GM23248 (cell line): ENCODE measurements at places on chromosomes 7 and 10. TPM values are rescaled to one million over a fixed set of nuclear protein-coding genes. Genes with fewer than 3 reads are reported as not detected.
A peak's percentile ranks its signal among the peaks of the same experiment; 100 is the strongest.

DNA sequence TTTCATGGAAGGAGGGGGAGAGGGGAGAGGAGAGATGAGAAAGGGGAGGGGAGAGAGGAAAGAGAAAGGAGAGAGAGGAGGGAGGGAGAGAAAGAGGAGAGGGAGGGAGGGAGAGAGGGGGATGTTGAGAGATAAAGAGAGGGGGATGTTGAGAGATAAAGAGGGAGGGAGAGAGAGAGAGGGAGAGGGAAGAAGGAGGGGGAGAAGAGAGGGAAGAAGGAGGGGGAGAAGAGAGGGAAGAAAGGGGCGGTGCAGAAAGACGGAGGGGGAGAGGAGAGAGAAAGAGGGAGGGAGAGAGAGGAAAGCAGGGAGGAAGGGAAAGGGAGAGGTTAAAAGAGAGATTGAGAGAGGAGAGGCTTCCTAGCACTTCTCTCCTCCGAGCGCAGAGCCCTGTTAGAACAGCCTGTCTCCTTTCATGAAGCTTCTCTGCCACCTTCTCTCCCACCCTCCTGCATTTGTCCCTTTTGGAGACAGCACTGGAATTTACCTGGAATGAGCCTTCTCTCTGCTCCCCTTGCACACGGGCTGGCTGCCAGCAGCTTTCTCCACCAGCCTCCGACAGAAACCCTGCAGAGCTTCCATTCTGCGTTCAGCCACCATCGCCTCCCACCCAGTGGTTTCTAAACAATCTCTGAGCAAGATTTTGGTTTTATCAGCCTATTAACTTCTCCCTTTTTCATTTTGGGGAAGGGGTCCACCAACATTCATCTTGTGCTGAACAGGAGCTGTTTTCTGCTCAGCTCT is 74.0 kb upstream of the CARD11 start:
- no peaks in the 10 kb centered on the region for H3K36me3 ChIP-seq
- no peak overlapping the region for H3K4me3 ChIP-seq
- H3K27me3 ChIP-seq: no peaks in the 10 kb centered on the region
- no peak overlapping the region for H3K27ac ChIP-seq
- no peak for DNase-seq

GRCh38 chr7:26051021-26051420 is 101.0 kb upstream of the NFE2L3 start:
- no peak overlapping the region for H3K4me3 ChIP-seq
- DNase-seq: no peak
- H3K36me3 ChIP-seq: no peaks in the 10 kb centered on the region
- H3K27me3 ChIP-seq: no peaks in the 10 kb centered on the region
- H3K4me1 ChIP-seq: no peaks in the 10 kb centered on the region
- no peak overlapping the region for H3K27ac ChIP-seq

DNA sequence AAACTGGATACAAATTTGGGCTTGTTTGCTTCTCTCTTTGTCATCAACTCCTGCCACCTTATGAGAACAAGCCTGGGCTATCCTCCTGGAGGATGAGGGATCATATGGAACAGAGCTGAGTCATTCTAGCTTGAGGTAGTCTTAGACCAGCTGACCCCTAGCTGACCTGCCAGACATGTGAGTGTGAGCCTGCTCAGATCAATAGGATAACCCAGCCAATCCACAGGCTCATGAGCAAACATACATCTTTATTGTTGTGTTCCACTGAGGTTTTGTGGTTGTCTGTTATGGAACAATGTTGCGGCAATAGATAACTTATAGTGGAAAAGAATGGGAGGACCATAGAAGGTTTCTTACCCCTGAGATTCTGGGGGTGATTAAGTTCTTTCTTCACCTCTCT is 54.5 kb upstream of the FAM180A start:
- no peak overlapping the region for H3K27ac ChIP-seq
- H3K27me3 ChIP-seq: no peaks in the 10 kb centered on the region
- peaks cover 3% of the 10 kb centered on the region; the same call in 1 of the 2 replicates for H3K4me1 ChIP-seq

- H3K27me3 ChIP-seq: no peaks in the 10 kb centered on the region
- H3K36me3 ChIP-seq: no peaks in the 10 kb centered on the region
- no peak overlapping the region for H3K27ac ChIP-seq
Observed at GRCh38 chr7:147861058-147861716, 729.4 kb upstream of the C7orf33 start.

DNA sequence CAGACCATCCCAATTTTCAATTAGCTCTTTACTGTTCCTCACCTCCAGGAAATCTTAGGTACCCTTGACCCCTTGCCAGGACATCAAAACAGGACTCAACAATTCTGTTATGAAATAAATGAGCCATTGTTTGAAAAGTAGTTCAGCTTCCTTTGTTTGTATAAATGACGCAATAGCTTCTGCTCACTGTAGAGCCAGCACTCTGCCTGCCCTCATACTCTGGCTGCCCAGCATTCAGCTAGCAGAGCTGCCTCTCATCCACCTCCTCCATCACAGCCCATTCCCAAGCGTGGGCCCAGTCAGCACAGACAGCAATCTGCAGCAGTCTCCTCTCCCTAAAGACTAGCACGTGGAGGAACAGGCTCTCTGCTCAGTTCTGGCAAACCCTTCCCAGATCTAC is 478.6 kb downstream of the GRID1 start:
- no peaks in the 10 kb centered on the region for H3K36me3 ChIP-seq
- no peaks in the 10 kb centered on the region for H3K4me1 ChIP-seq
- H3K4me3 ChIP-seq: no peak overlapping the region

BCCIP gene
- 92.6 and 96.9 TPM in 2 replicates for polyA plus RNA-seq

DNA sequence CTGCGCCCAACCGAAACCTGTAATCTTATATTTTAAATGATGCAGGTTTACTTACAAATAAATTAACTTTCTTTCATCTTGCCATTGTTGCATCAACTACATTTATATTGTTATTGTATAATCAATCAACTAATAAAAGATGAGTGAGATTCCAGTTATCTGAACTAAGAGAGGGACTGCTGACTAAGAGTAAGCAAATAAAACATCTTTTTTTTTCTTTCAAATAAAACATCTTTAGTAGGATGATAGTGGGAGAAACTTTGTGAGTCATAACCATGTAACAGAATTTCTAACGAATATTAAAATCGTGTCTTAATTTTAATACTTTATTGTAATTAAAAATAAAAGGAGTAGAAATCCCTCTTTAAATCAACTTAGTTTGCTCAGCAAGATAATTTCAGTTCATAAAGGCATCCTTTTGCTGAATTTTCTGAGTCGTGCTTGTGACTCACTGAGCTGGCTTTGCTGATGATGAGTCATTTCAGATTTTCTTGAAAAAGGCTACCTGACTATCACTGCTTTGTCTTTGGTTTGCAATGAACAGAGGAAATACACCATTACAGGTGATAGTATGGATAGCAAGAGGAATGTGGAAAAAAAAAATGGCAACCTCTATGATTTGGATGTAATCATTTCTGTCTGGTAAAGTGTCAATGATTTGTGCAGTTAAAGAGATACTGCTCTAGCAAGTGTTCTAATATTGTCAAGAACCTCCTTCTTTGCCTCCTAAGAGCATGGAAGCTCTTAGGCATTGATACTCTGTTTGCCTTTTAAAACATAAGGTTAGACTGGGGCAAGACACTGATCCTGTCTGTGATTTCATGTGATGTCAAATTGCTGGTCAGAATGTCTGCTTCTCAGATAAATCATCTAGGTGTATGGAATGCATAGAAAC is 119.5 kb downstream of the GPR158 start:
- no peaks in the 10 kb centered on the region for H3K27me3 ChIP-seq
- no peak overlapping the region for H3K4me3 ChIP-seq
- no peaks in the 10 kb centered on the region for H3K4me1 ChIP-seq
- no peaks in the 10 kb centered on the region for H3K36me3 ChIP-seq

DNA sequence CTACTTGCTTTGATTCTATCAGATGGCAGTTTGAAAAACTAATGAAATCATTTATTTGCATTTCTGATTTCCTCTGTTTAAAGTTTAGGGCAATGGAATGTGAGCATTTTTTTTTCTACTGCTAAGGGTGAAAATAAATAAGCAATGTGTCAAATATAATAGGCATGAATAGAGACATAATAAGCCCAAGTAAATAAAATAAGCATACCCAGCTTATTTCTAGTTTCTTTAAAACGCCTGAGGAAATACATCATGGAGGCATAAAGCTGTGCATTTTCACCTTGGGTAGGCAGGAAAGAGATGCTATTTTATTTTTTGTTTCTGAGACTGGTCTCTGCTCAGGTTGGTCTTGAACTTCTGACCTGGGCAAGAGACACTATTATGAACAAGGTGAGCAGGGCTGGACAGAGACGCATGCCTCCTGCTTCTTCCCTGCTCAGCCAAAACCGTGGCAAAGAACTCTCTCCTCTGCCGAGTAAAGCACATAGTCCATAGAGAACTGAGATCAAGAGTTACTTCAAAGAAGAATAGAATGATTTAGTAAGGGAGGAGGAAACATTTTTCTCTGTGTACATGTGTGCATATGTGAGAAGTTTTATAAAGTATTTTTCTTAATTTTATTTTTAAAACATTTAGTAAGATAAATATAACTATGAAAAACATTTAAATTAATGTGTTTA is 138.1 kb downstream of the GNAI1 start:
- peaks cover 24% of the 10 kb centered on the region for H3K4me1 ChIP-seq
- no peak for DNase-seq
- H3K4me3 ChIP-seq: no peak overlapping the region
- no peak overlapping the region for H3K27ac ChIP-seq
- H3K36me3 ChIP-seq: no peaks in the 10 kb centered on the region

- no peak overlapping the region for H3K27ac ChIP-seq
- H3K36me3 ChIP-seq: no peaks in the 10 kb centered on the region
- no peaks in the 10 kb centered on the region for H3K27me3 ChIP-seq
- H3K4me1 ChIP-seq: no peaks in the 10 kb centered on the region
Observed at GRCh38 chr7:115724400-115725056, 306.0 kb downstream of the TFEC start.

RGR gene
- polyA plus RNA-seq: not detected in 2 replicates

DNA sequence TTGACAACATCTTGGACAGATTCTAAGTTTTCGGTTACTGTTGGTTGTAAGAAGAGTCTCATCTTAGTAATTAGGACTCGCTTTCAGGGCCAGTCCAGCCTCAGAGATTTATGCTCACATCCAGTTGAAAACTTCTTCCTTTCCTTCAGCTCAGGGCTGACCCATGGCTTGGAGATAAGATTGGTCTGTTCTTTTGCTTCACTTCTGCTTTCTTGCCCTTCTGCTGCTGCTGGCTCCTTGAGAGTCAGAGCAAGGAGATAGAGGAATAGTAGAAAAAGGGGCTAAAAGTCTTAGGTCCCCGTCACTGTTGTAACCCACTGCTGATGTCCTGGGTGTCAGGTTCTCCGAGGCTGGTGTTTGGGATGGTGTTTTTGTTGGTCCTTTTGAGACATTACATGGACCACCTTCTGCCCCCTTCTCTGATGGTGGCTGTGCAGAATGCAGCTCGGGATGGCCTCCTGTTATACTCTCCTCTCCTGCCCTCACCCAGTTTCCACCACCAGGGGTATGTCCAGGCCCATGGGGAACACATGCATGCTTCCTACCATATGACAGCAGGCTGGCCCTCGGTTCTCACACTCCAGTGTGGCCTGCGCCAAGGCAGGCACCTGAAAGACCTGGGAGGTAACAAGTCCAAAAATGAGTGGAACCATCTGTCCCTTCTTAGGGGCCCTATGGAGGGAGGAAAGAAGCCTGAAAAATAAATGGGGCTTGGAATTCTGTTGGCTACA is 67.8 kb upstream of the PCBD1 start:
- H3K4me1 ChIP-seq: no peaks in the 10 kb centered on the region
- no peak overlapping the region for H3K4me3 ChIP-seq
- H3K27ac ChIP-seq: no peak overlapping the region
- peaks cover 32% of the 10 kb centered on the region for H3K27me3 ChIP-seq
- no peaks in the 10 kb centered on the region for H3K36me3 ChIP-seq
- DNase-seq: no peak

DNA sequence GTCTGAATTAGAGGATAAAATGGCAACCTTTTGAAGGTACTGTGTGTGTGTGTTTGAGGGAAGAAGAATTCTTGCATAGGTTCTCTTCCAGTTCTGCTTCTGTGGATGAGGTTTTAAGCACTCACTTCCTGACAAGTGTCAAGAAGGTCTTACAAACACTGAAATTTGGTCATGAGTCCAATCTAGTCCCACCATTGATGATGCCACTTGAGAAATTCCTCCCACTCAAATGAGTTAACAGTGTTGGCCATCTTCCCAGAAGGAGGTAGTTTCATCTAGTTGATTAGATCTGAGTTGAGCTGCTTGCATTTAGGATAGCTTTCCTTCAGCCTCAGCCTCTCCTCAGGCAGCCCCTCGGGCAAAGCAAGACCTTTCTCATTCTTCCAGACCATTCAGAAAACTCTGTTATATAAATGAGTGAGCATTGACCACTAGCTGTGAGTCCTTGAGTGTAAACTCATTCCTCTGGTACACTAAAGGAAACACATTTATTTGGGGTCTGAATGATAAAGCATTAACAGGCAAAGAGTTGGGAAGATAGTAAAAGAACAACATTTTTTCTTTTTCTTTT is 189.5 kb downstream of the TRIL start:
- no peaks in the 10 kb centered on the region for H3K36me3 ChIP-seq
- no peaks in the 10 kb centered on the region for H3K27me3 ChIP-seq
- no peak overlapping the region for H3K4me3 ChIP-seq
- peak overlapping the region; percentile 73 for H3K27ac ChIP-seq

DNA sequence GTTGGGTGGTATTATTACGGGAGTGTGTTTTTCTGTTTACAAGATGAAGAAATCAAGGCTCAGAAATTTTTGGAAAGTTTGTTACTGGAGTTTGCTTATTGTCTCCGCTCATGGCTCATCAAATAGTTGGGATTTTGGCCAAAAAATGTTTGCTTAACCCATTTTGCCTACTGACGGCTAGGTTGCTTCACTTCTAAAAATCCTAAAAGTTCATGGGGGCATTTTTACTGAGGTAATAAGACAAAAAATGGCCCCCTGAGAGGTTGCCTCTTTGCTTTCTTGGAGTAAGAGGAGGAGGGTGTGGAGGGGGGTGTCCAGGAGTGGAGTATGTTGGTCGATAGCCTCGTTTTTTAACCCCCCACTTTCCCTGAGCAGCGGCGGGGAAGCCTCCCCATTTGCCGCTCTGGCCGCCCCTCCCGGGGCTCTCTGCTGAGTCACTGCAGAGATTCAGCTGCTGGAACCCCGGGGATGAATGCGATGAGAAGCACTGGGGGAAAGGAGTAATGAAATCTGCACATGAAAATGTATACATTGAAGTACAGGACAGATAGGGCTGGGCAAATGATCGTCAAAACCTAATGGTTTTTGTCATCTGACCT is 1.5 kb downstream of the MEST start:
- no peaks in the 10 kb centered on the region for H3K4me1 ChIP-seq
- no peak overlapping the region for H3K27ac ChIP-seq
- peak; percentile 53 for DNase-seq

GRCh38 chr10:88457660-88458059 is 125.5 kb downstream of the RNLS start:
- DNase-seq: no peak
- H3K4me3 ChIP-seq: no peak overlapping the region
- no peak overlapping the region for H3K27ac ChIP-seq
- no peaks in the 10 kb centered on the region for H3K4me1 ChIP-seq
- no peaks in the 10 kb centered on the region for H3K36me3 ChIP-seq

DNA sequence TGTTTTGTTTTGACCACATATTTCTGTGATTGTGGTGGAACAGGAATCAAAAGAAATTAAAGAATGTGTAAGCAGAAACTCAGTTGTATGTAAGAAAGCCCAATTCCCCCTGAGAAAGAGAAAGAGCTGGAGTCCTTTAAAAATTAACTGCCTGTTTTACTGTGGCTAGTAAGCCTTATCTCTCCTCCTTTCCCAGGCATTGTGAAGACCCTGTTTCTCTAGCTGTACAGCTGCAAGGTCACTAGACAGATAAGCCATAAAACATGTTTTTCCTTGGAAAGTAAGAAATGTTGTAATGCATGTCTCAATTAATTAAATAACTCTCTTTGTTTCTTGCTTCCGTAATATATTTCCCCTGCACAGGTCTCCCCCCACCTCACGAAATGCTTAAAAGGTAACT is 53.5 kb downstream of the OR13A1 start:
- H3K4me1 ChIP-seq: no peaks in the 10 kb centered on the region
- H3K27ac ChIP-seq: no peak overlapping the region
- H3K36me3 ChIP-seq: no peaks in the 10 kb centered on the region
- H3K27me3 ChIP-seq: peaks cover 7% of the 10 kb centered on the region
- no peak overlapping the region for H3K4me3 ChIP-seq

CPA4 gene
- 10.4 and 11.9 TPM in 2 replicates for polyA plus RNA-seq
